Activated CD8-positive, alpha-beta memory T cell treated with anti-CD3 and anti-CD28 coated beads for 1 hour (primary cell): ENCODE measurements at places on chromosomes 7 and 10.

- DNase-seq = no peak
These were observed 36.9 kb upstream of the PPIF start for GRCh38 chr10:79310200-79310865.

GRCh38 chr7:141522657-141523342 lies 28.4 kb upstream of the AGK start:
- DNase-seq = no peak

GRCh38 chr10:75640381-75640780 lies 209.0 kb downstream of the LRMDA start:
- DNase-seq = no peak

DNA sequence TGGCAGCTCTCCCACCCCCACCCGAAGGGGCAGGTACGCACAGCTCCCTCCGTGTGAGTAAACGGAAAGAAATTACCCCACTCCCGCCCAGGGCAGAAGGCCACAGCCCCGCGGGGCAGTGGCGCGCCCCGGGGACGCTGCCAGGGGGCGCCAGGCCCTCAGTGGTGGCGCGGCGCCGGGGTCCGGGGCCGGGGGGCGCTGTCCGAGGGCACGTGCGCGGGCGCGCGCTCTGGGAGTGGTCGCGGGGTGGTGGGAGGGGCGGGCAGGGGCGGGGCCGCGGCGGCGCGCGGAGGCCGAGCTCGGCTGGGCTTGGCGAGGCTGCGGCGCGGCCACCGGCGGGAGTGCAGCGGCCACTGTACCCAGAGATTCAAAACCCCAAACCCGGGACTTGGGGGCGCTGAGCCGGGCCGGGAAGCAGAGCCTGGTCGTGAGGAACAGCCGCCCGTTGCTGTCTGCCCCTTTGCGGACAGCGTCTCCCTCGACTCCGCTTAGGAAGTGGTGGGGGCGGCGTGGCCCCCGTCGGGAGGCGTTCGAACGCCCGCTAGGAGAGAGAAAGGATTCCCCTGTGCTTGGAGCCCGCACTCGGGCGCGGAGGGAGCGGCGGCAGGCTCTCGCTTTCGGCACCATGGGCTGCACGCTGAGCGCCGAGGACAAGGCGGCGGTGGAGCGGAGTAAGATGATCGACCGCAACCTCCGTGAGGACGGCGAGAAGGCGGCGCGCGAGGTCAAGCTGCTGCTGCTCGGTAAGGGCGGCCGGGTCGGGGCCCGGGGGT lies at the start of gene GNAI1:
TSS of gene GNAI1 (plus strand) at position 296 of the 773 bp plus-strand sequence. CDS start at position 626, 330 bp downstream.
- DNase-seq = no peak

- no peak for DNase-seq
These were observed 57.2 kb upstream of the ELMO1 start for GRCh38 chr7:37505750-37506353.

DNA sequence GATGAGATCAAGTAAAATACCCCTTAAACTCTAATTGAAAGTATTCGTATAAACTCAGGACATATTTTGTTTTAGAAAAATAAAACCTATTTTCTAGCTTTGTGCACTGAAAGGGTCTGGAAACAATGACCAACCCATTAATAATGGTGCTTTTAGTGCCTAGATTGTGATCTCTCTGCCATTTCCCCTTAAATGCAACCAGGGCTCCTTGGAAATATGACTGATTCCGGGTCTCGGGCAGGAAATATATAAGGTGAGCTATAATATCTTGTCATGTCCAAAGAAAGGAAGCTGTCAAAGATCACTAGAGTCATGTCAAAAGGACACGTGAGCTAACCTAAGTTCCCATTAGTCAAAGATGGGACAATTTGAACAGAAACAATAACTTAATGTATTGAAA lies 12.4 kb upstream of the ADAM12 start:
- no peak for DNase-seq

DNA sequence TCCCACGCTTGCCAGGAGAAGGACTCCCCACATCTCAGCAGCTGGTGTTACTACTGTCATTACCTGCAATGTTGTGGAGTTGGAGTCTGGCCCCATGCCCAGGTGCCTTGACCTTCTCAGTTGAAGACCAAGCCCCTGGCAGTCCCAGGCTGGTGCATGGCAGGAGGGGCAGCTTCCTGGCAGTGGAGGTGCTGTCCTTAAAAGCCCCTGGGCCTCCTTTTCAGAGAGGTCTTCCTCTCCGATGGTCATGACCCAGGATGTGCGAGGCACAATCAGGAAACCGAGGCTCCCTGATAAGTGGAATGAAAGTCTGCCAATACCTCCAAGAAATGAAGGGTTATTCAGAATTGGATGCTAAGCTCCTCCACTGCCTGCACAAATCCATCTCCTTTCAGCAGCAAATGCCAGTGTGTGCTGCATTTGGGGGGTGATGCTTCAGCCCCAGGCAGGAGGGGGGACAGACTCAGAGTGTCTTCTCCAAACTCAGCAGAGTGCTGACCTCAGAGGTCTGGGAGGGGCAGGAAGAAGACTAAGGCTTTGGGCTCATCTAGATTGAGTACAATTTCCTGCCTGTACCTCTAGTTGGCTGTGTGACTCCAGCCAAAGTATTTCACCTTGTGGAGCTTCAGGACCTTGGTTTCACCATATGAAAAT lies 97.0 kb upstream of the DDC start:
- no peak for DNase-seq

- no peak for DNase-seq
These were observed 722.9 kb downstream of the GRM8 start for GRCh38 chr7:126529833-126530232.

- DNase-seq = no peak
These were observed 69.9 kb downstream of the CASD1 start for GRCh38 chr7:94579470-94579869.

GRCh38 chr7:121123032-121123431 lies 134.5 kb downstream of the CPED1 start:
- DNase-seq = no peak

- DNase-seq = no peak
These were observed 14.1 kb upstream of the CXCL12 start for GRCh38 chr10:44398747-44399658.

DNA sequence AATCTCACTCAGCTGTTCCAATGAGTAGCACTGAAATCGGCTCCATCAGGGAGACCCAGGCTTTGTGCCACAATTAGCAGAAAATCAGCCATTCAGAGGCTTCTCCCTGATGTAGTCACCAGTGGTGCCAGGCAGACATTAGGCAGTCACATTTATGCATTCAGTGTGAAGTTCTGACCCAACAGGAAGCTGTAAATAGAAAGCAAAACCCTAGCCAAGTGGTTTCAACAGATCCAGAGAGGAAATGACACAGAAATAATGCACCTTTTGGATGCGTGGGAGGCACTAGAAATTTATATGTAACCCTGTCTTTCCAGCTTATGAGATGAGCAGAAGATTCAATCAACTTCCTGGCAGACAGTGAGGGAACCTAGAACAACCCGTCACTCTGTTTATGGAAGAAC lies 186.4 kb downstream of the PDE1C start:
- no peak for DNase-seq

GRCh38 chr10:73585327-73585726 lies 5.8 kb downstream of the USP54 start:
- DNase-seq = no peak

- no peak for DNase-seq
These were observed 136.6 kb downstream of the IQUB start for GRCh38 chr7:123397746-123398338.

GRCh38 chr10:24556750-24557742 lies 166.6 kb downstream of the ARHGAP21 start:
- no peak for DNase-seq

- DNase-seq = no peak
These were observed 49.5 kb upstream of the CALD1 start for GRCh38 chr7:134729895-134730294.

DNA sequence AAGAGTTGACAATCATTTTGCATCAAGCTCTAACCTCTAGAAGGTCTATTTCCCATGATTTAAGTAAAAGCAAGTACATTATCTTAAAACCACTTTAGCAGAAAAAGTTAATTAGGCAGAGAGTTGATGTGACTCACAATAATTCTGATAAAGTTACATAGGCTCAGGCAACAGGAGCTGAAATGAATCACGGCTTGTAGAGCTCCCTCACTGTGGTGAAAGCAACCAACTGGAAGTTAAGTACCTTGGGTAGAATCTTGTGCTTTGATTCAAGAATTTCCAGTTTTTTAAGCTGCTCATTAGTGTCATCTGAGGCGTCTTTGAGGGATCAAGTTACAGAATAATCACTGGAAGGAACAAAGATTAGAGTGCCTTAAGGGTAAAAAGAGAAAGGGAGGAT lies 68.9 kb upstream of the NFE2L3 start:
- DNase-seq = no peak

DNA sequence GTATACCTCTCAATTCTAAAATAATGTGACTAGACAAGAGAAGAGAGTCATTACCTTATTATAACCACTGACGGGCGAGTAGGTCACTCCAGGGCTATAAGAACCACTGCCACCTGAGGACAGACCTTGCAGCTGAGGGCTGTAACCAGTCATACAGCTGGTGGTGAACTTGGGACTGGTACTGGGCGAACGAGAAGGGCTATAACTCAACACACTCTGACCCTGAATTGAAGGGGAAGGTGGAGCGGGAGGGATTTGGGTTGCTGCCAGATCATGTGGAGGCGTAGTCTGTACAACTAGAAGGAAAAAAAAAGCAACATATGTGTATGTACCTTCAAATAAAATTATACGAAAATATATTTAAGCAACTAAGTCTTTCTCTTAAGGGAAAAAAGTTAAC lies 3.4 kb downstream of the TMEM209 start:
- DNase-seq = no peak

GRCh38 chr7:26664735-26665416 lies 199.5 kb downstream of the SKAP2 start:
- DNase-seq = no peak

- DNase-seq = no peak
These were observed 174.3 kb downstream of the ADAM12 start for GRCh38 chr10:126214021-126214420.

DNA sequence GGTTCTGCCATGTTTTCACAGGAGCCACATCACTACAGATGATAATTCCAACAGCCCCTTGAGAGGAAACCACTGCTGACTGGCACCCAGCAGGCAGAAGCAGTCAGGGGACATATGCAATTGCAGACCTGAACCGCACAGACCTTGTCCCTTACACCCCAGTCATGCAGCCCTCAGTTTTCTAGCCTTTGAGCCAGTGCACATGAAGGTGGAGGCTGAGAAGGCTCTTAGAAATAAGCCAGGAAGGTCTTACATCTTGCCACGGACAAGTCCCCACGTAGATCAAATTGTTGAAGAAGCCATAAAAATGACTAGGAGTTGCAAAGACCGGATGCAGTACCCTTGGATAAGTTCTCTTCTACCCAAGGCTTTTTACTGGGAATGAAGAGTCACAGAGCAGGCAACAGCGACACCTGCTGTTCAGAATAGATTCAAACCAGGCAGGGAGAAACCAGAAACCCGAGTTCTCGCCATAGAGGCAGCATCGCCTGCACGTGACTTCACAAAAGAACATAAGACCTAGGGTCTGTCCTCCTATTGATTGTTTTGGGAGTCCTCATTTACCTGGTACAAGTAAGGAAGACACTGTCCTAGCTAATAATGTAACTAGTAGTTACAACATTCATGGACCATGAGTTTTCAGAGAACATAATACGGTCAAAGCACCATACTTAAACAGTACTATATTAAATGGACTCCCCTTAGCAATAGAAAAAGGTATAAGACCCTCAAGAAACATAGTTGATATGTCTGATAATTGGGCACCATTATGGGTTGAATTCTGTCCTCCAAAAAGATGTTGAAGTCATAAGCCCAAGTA lies 11.1 kb downstream of the STEAP1B start:
- DNase-seq = no peak

DNA sequence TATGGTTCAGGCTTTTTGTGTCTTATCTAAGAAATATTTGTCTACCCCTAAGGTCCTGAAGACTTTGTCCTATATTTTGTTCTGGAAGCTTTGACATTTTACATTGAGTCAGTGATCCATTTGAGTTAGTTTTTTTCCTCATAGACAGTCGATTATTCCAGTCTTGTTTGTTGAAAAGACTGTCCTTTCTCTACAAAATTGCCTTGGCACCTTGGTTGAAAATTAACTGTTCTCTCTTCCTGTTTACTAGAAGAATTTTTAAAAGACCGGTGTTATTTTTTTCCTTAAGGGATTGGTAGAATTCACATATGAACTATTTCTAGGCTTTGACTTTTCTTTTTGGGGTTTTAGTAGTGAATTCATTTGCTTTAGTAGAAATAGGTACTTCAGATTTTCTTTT lies 12.0 kb downstream of the PLEKHA1 start:
- DNase-seq = no peak

GRCh38 chr10:24652381-24652957 lies 71.2 kb downstream of the ARHGAP21 start:
- DNase-seq = no peak

DNA sequence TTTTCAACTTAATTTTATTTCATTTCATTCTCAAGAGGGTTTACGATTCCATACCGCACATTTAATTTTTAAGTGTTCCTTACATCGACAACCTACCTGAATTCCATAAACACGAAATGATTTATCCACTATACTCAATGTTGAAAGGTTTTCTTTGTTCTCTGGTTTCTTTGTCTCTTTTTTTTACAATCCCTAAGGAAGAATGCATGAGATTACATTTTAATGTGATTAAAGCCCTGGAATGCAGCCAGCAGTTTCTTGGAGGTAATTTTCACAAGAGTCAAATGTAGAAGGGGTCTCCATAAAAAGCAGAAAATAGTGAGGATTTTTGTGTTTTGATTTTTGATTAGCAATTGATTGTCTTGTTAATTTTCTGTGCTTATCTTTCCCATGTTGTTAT lies 59.2 kb upstream of the ADCY1 start:
- no peak for DNase-seq

DNA sequence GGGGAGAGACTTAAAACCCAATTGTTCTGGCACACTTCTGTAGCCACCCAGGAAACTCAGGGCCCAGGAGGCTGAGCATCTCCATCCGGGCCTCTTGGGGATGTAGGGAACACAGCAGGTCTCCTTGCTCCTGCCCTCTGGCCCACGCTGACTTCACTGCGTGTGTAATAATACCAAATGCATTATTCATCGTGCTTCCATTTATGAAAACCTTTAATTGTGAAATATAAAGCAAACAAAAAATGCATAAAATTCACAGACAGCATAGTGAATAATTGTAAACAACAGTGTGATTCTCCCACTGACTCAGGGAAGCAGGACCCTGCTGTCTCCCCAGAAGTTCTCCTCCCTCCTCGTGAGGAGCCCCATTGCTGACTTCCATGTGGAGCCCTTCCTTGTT lies 70.3 kb upstream of the SHH start:
- no peak for DNase-seq

- DNase-seq = no peak
These were observed 19.6 kb upstream of the NFKB2 start for GRCh38 chr10:102375867-102376266.

GRCh38 chr10:97095701-97096260 lies 90.0 kb downstream of the SLIT1 start:
- no peak for DNase-seq

DNA sequence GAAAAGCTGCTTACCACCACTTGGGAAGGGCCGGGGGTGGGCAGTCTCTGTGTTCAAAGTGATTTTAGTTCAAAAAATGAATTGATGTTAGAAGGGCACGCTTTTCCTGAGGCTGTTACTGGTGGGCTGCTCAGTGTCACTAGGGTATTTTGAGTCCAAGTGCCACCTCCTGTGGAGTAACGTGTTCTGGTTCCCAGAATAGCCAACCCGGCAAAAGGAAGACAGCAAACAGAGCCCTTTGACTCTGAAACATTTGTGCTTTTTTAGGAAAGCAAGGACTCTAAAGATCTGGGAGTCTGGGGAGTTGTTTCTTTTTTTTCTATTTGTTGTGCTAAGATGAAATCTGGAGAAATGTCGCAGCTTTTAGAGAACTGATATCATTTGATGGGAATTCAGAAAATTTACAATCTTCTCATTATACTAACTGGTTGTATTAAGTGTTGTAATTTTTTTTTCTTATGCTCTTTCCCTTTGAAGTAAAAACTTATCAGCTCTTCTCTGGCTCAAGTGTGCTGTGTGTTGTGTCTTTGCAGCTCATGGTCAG lies 66.2 kb downstream of the MKX start:
- DNase-seq = no peak
